ENCODE measurements at places on chromosomes 1 and 21. TPM values are rescaled to one million over a fixed set of nuclear protein-coding genes. Genes with fewer than 3 reads are reported as not detected.

The KCNJ6 gene
- total RNA-seq, result not detected

The NUP210L gene
- total RNA-seq, result 0.08 TPM

The S100A9 gene
- total RNA-seq, result 35.3 TPM

The CLCA4 gene
- total RNA-seq, result not detected

- H3K36me3 ChIP-seq, result peaks cover 16% of the 10 kb centered on the region
- no peak overlapping the region for H3K27ac ChIP-seq
- H3K4me1 ChIP-seq, result peaks cover 76% of the 10 kb centered on the region
- no peak overlapping the region for H3K4me3 ChIP-seq
- no peaks in the 10 kb centered on the region for H3K27me3 ChIP-seq
- DNase-seq, result no peak
These were observed 4.7 kb downstream of the SZRD1 start for GRCh38 chr1:16371725-16372124.

GRCh38 chr1:24951337-24951736, 21.3 kb upstream of the RUNX3 start:
- H3K36me3 ChIP-seq, result no peaks in the 10 kb centered on the region
- H3K4me1 ChIP-seq, result peaks cover 43% of the 10 kb centered on the region
- DNase-seq, result no peak
- H3K27me3 ChIP-seq, result no peaks in the 10 kb centered on the region
- H3K27ac ChIP-seq, result no peak overlapping the region

DNA sequence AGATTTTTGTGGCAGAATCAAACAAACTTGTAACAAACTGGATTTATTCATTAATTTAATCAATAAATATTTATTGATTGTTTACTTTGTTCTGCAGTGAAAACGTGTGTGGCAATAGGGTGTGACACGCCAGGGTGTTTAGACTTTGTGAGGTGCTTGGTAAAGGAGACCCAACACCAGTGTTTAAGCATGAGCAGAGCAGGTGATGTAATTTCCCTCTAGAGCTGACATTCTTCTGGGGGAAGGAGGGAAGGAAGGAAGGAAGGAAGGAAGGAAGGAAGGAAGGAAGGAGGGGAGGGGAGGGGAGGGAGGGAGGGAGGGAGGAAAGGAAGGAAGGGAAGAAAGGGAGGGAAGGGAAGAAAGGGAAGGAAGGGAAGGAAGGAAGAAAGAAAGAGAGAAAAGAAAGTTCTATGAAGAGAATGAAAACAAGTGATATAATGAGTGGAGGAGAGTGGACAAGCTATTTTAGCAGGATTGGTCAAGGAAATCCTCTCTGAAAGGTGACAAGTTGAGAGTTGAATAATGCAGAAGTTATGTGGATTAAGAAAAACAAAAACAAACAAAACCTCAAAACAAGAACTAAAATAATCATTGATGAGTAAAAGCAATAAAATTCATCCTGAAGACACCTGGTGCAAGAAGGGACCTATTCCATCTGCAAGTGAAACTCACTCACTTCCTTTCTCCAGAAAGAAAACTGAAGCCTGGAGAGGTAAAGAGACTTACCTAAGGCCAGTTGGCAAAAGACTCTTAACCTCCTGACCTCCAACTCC, 60.8 kb downstream of the TSEN15 start:
- peaks cover 2% of the 10 kb centered on the region for H3K4me1 ChIP-seq
- no peak for DNase-seq
- H3K4me3 ChIP-seq, result no peak overlapping the region
- no peak overlapping the region for H3K27ac ChIP-seq
- H3K36me3 ChIP-seq, result no peaks in the 10 kb centered on the region
- no peaks in the 10 kb centered on the region for H3K27me3 ChIP-seq

GRCh38 chr1:221916176-221916575, 174.3 kb upstream of the DUSP10 start:
- H3K27me3 ChIP-seq, result no peaks in the 10 kb centered on the region
- DNase-seq, result no peak
- no peak overlapping the region for H3K4me3 ChIP-seq

DNA sequence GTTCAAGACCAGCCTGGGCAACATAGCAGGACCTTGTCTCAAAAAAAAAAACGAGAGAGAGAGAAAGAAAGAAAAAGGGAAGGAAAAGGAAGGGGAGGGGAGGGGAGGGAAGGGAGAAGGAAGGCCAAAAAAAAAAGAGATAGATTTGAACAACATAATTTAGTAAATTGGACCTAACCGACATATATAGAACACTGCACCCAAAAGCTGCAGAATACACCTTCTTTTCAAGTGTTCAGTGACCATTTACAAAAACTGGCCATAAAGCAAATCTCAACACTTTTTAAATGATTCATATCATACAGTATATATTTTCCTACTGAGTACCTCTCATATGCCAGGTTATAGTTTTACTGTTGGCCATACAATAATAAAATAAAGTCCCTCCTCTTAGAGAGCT, 6.9 kb downstream of the TSTD1 start:
- no peak overlapping the region for H3K27ac ChIP-seq
- no peaks in the 10 kb centered on the region for H3K36me3 ChIP-seq
- no peaks in the 10 kb centered on the region for H3K4me1 ChIP-seq
- DNase-seq, result no peak

DNA sequence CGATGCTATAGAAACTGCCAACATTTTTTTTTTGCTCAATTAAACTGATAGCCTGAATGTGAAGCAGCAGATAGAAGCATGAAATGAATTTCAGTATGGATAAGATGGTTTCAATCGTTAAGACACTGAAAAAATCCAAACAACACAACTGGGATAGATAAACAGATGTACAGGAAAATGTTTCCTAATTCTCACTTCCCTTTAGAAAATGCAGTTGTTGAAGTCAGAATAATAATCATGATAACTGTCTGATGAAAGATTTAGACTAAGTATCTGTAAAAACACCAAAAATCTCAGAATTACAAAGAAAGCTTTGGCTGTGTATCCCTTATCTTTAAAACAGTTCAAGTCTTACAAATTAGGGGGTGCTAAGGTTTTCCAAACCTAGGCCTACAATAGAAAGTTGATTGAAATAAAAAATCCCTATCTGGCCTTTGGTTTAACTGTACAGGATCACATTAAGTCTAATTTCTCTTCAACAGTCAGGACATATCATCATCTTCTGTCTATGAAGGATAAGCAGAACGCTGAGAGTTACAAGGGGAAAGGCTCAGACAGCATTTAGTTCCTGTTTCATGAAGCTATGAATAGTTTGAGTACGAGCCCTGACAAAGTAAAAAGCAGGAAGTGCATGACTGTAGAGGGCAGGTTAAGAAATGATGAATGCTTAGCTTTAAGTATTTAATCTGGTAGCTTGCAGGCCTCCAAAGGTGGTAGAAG, 203.2 kb downstream of the APP start:
- H3K27me3 ChIP-seq, result no peaks in the 10 kb centered on the region
- no peaks in the 10 kb centered on the region for H3K36me3 ChIP-seq
- H3K4me1 ChIP-seq, result no peaks in the 10 kb centered on the region
- no peak overlapping the region for H3K27ac ChIP-seq

DNA sequence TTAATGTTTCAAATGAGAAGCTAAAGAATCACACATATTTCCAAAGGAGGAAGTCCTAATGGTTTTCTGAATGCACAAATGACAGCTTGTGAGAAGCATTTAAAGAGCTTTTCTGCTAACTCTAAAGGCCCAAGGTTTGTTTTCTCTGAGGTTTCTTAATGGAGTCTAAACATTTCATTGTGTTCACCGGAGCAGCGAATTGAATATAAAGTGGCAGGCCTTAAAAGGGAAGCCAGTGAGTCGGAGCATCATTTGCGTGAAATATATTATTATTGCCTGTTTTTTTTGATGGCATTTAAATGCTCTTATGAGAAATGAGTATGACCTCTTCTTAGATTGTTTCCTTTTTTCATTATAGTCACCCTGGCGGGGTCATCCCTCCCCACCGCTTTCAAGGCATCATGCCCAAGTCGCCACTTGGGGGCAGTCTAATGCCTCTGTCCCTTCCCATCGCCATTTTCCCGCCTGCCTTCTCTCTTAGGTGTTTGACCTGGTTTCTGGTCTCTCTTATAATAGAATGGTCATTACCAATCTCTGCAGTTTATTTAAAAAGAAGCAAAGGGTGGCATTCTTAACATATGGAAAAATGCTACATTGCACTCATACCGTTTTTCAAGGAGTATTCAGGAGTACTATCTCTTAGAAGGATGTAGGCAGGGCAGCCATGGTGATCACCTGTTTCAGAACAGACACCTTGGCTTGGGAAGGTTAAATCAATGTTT, 25.3 kb upstream of the OVAAL start:
- peak; percentile 74 for DNase-seq
- H3K4me3 ChIP-seq, result no peak overlapping the region
- H3K36me3 ChIP-seq, result no peaks in the 10 kb centered on the region
- no peaks in the 10 kb centered on the region for H3K27me3 ChIP-seq

GRCh38 chr1:180527101-180527669, 24.8 kb upstream of the ACBD6 start:
- no peaks in the 10 kb centered on the region for H3K27me3 ChIP-seq
- H3K4me3 ChIP-seq, result no peak overlapping the region
- DNase-seq, result no peak
- no peak overlapping the region for H3K27ac ChIP-seq

GRCh38 chr1:61387829-61388228, 305.5 kb downstream of the NFIA start:
- DNase-seq, result no peak
- H3K27ac ChIP-seq, result no peak overlapping the region
- no peaks in the 10 kb centered on the region for H3K27me3 ChIP-seq
- H3K4me3 ChIP-seq, result no peak overlapping the region
- no peaks in the 10 kb centered on the region for H3K4me1 ChIP-seq

- no peak overlapping the region for H3K4me3 ChIP-seq
- no peaks in the 10 kb centered on the region for H3K27me3 ChIP-seq
- H3K36me3 ChIP-seq, result peaks cover 89% of the 10 kb centered on the region
- no peaks in the 10 kb centered on the region for H3K4me1 ChIP-seq
- H3K27ac ChIP-seq, result no peak overlapping the region
- no peak for DNase-seq
These were observed 6.6 kb downstream of the HYI start for GRCh38 chr1:43446881-43447835.

DNA sequence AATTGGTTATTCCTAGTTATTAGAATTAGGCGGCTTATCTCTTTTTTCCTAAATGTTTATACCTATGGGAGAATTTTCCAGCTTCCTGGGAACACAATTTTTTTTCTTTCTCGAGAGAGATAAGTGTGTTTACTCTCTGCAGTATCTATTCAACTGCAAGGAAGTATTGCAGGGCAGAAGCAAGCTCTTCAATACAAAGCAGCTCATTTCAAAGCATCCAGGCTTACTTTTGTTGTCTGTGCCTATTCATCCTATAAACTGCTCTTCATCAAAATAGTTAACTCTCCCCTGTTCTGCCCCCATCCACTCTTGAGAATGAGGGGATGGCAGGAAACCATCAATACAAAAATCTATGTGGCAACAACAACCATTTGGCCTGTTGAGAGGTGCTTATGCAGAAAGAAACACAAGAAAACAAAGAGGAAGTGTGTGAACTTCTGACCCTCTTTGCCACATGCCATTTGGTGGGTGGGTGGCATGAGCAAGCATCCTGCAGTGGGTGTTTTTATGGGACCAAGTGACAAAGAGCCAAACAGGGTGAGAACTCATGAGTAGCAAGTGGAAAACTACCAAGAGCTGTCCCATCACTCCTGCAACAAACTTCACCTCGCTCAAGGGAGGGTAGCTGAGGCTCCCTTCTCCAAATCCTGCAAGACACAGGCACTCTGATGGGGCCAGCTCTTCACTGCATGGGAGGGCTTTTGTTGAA, 50.6 kb upstream of the MRPS6 start:
- H3K27me3 ChIP-seq, result no peaks in the 10 kb centered on the region
- no peak overlapping the region for H3K27ac ChIP-seq
- H3K36me3 ChIP-seq, result no peaks in the 10 kb centered on the region
- no peak overlapping the region for H3K4me3 ChIP-seq

DNA sequence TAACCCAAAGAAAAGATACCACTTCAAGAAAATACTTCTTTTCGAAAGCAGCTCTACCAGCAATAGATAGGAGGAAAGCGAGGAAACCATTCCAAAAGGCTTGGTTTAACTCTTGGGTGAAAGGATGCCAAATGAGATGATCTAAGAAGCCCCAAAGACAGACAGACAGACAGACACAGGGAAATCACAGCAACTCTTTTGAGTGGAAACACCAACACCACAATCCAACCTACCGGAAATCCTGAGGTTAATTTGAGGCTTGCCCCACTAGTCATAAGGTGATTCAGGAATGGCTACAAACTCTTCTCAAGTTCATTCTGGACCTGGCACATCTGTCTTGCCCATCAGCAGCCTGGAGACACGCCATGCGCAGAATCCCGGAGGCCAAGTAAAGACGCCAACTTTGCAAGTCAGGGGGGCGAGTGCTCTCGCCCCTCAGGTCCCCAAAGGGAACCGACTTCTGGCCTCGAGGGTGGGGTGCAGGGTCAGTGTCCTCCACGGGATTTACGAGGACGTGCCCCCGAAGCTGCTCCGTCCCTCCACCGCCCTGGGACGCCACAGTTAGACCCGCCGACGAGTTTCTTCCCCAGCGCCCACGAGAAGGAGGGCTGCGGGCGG, 778 bp downstream of the EVI5 start:
- peaks cover 32% of the 10 kb centered on the region for H3K27me3 ChIP-seq
- DNase-seq, result peak; percentile 50
- peak overlapping the region; percentile 58 for H3K4me3 ChIP-seq
- no peaks in the 10 kb centered on the region for H3K36me3 ChIP-seq

DNA sequence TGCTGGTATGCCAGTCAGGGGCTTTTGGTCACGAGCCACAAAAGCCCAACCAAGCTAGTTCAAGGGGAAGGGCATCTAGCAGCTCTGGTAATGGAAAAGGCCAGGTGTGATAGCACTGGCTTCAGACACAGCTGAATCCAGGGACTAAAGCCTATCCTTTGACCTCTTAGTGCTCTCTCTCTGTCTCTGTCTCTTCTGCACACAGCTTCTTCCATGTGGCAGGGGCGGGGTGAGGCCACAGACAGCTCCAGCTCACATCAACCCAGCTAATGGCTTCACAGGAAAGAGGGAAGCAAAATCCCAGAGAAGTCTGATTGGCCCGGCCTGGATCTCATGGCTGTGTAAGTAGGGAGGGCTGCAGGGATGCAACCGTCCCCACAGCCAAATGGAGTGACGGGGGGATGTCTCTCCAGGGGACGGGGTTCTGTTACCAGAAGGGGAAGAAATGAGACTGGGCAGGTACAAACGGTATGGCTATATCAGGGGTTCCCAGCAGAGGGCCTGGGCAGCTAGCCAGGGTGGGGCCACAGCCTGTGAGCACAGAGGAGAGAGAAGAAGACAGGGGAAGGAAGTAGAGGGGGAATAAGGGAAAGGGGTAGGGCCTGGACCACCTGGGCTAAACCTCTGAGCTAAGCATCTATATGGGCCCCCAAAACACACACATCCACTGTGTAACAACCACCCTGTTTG, 42.4 kb downstream of the FBXO2 start:
- no peak overlapping the region for H3K4me3 ChIP-seq
- no peaks in the 10 kb centered on the region for H3K4me1 ChIP-seq
- no peak for DNase-seq
- H3K36me3 ChIP-seq, result no peaks in the 10 kb centered on the region
- no peaks in the 10 kb centered on the region for H3K27me3 ChIP-seq

DNA sequence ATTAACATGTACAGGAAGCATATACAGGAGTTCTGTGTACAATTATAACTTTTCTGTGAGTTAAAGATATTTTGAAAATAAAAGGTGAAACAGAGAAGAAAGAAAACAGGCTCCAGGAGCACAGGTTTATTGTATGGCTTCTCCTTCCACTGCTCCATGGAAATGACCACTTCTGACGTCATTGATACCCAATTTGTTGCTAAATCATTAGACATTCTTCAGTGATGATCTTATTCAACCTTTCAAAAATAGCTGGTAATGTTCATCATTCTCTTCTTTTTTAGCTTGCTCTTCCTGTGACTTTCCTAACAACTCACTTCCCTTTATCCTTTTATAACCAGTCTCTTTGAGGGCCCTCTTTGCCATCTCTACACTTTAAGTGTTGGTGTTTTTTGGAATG, 77.8 kb downstream of the KCNK2 start:
- DNase-seq, result no peak
- H3K4me3 ChIP-seq, result no peak overlapping the region
- no peaks in the 10 kb centered on the region for H3K27me3 ChIP-seq
- H3K4me1 ChIP-seq, result no peaks in the 10 kb centered on the region

All from CD4-positive, alpha-beta T cell (primary cell).